ENCODE measurements at places on chromosomes 12 and 14.

- no peak for DNase-seq
Observed at GRCh38 chr12:39389399-39390150, 53.3 kb downstream of the KIF21A start.

DNA sequence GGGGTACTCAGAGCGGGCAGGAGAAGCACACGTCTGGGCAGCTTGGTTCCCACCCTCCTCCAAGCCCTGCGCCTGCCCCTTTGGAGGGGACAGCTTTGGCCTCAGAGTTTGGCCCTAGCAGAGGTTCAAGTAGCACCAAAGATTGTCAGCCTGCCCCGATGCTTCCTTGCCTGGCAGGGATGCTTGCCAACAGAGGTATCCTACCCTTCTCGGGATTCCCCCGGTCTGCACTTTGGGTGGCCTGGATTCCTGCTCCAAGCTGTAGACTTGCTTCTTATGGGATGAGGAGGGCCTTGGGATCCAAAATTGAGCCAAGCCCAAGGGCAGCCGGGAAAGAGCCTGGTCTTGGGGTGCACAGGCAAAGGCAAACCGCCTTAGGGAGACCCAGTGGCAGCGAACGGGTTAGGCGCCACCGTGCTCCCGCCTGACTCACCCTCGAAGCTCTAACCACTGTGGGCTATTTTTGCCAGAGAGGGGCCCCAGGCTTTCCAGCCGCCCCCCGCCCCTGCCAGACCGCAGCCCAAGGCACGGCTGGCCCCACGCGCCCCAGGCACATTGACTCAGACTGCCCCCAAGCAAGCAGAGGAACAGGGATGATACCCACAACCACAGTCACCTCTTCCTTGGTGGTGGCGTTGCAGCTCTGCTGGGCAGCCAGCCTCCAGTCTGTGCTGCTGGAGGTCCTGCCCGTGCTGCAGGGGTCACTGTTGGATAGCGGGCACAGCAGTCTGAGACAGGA, 847 bp upstream of the WNT10B start:
- no peak for DNase-seq

DNA sequence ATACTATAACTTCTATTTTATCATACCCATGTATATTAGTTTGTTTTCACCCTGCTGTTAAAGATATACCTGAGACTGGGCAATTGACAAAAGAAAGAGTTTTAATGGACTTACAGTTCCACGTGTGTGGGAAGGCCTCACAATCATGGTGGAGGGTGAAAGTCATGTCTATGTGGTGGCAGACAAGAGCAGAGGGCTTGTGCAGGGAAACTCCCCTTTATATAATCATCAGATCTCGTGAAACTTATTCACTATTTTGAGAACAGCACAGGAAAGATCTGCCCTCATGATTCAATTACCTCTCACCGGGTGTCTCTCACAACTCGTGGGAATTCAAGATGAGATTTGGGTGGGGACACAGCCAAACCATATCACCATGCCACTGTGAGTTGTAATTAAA, 135.8 kb downstream of the SYNE2 start:
- no peak for DNase-seq

GRCh38 chr12:83739607-83740006, 1052.9 kb downstream of the TMTC2 start:
- DNase-seq: no peak

GRCh38 chr14:68230202-68230949, 410.8 kb downstream of the RAD51B start:
- DNase-seq: no peak

GRCh38 chr14:88929656-88930436, 105.4 kb downstream of the TTC8 start:
- no peak for DNase-seq

DNA sequence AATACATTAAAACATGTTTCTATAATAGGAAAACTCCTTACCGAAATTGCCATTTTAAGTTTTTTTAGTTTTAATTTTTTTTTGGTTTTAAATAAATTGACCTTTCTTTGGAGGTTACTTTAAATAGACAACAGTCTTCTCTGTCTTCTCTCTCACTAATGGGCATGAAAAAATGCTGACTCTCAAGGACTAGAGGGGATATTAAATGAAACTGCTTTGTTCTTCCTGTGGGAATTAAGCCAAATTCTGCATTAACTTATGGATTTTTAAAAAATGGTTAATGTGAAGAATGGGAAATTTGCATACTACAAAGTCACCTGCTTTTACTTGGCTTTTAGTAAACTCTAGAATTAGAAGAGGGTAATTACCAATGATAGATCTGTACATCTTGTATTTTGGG, 378.9 kb downstream of the TMTC2 start:
- DNase-seq: no peak

GRCh38 chr12:101935890-101936746, 58.7 kb downstream of the DRAM1 start:
- peak; percentile 96 for DNase-seq

GRCh38 chr12:89389755-89390661, 37.7 kb upstream of the DUSP6 start:
- DNase-seq: no peak

DNA sequence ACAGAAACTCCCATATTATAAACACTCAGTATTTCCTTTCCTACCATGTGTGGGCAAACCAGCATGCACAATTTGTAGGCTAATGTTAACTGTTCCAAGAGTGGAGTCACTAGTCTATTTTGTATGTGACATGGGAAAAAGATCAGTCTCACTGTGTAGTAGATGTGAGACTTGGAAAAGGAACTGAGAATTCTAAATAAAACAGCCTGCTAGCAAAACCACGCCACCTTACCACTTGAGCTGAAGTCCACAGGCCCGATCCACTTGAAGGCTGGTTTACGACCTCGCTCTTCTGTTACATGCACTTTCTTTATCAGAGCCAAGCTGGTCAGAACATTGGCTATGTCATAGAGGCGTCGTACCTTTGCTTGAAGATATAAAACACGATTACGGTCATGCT, 22.5 kb downstream of the E2F7 start:
- DNase-seq: no peak

GRCh38 chr14:73492043-73492552, 1.4 kb downstream of the RIOX1 start:
- DNase-seq: no peak

DNA sequence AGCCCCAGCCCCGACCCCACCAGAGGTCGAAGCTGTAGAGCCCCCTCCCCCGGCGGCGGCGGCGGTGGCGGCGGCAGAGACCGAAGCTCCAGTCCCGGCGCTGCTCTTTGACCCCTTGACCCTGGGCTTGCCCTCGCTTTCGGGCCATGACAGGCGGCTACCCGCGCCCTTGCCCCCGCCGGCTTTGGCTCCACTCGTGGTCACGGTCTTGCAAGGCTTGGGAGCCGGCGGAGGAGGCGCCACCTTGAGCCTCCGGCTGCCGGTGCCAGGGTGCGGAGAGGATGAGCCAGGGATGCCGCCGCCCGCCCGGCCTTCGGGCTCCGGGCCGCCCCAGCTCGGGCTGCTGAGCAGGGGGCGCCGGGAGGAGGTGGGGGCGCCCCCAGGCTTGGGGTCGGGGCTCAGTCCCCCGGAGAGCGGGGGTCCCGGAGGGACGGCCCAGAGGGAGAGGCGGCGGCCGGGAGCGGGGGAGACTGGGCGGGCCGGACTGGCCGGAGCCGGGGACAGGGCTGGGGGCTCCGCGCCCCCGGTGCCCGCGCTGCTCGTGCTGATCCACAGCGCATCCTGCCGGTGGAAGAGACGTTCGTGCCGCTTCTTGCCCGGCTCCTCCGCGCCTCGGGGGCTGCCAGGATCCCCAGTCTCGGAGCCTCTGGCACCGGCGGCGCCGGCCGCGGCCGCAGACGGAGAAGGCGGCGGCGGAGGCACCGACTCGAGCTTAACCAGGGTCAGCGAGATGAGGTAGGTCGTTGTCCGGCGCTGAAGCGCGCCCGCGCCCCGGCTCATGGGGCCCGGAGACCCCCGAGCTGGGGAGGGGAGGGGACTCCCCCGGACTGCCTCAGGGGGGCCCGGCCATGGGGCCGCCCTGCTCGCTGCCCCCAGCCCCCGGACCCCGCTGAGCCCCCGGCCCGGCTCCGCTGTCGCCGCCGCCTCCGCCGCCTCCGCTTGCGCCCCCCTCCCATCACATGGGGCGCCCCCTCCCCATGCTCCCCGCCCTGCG, 778 bp downstream of the AGAP2 start:
- DNase-seq: no peak

- no peak for DNase-seq
Observed at GRCh38 chr14:53149668-53150316, 3.3 kb downstream of the DDHD1 start.

DNA sequence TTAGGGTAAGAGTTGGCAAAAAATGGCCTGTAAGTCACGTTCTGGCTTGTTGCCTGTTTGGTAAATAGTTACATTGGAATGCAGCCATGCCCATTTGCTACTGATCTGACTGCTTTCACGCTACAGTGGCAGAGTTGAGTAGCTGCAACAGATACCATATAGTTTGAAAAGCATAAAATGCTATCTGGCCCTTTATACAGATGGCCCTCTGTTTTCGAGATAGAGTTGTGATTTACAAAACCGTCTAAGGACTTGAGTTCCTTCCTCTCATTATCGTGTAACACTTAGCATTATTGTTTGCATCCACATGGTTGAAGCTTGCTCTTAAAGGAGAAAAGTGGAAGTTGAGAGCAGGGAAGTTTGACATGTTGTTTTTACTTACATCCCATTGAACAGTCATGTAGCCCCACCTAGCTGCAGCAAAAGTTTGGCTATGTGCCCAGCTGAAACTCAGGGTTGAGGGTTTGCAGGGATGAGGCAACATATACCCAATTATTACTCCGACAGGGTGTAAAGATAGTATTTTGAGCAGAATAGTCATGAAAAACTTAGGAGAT, 11.3 kb upstream of the SCFD1 start:
- DNase-seq: no peak

DNA sequence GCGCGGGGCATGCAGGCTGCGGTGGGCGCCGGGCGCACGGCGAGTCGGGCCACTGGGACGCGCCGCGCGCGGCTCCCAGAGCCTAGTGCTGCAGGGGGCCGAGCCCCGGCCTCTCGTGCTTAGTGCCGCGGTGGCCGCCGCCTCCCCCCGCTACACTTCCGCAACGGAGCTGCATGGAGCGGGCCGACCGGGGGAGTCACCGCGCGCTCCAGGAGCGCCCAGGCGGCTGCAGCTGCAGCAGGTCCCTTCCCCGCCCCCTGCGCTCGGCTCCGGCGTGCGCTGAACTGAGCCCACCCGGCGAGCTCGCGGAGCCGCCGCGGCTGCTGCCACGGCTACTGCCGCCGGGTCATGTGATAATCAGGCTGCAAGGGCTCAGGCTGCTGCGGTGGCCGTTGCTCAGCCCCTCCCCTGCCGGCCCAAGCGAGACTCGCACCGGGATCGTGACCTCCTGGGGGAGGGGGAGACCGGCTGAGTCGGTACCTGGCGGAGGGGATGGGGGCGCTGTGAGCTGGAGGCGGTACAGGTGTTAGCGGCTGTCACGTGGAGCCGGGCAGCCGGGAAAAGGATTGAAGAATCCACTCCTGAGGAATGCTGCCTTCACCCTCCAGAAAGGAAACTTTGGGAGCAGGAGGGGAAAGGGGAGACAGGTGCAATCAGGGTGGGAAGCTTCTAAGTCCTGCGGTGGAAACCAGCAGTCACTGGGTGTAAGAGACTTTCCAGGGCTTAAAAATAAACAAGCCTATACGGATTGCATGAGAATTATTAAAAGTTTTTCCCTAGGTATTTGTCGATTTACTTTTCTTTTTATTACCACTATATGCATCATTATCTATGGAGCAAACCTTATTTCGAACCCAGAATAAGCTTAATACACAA, at the start of gene PPM1H:
PPM1H (minus strand) TSS at position 352 of the 876 bp plus-strand sequence. CDS start 414 bp downstream, outside the sequence.
- DNase-seq: no peak

DNA sequence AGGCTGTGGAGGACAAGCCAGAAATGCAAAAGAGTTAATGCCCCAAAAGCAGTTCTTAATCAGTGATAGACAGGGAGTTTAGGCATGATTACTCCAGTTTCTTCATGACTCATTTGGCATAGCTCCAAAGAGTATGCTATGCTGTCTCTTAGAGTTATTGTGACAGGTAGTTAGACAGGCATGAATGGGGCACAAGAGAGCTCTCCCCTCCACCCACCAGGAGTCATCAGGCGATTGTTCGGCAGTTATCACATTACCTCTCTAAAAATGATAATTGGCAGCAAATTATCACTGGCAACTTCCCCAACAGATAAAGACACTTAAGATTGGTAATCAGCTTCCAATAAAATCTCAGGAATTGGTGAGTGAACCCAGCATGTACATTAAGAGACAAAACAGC, 320.1 kb downstream of the DAD1 start:
- no peak for DNase-seq

GRCh38 chr14:24337144-24337823, 2.4 kb upstream of the ADCY4 start:
- DNase-seq: no peak

DNA sequence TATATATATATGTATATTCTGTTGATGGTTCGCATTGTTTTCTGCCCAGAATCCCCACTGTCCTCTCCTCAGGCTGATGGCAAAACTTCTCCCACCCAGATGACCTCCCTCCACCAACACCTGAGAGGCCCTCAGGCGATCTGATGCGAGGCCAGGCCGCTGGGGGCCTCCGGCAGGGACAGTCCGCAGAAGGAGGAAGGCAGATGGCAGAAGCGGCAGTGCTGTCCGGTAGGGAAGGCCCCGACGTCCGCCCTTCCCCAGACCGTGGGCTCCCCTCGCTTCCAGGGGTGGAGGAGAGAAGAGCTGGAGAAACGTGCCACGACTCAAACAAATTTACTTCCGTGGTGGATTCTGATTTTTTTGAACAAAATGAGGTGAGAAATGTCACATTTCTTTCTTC, 178.3 kb upstream of the RGS6 start:
- DNase-seq: no peak

DNA sequence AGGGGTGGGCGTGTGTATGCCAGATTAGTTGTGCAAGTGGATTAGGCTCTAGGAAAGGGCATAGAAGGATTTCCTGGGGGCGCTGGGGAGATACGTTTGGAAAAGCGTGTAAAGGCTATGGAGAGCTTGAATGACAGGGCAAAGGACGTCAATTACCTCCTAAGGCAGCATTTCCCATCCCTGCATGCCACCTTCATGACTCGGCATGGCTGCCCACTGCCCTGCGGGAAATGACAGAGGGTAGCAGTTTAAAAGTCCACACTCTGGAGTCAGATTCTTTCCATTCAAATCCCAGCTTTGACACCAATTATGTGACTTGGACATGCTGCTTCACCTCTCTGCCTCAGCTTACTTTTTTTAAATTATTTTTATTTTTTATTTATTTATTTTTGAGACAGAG, 14.8 kb upstream of the TMEM229B start:
- no peak for DNase-seq

- no peak for DNase-seq
Observed at GRCh38 chr12:110937104-110937641, 16.8 kb upstream of the MYL2 start.

DNA sequence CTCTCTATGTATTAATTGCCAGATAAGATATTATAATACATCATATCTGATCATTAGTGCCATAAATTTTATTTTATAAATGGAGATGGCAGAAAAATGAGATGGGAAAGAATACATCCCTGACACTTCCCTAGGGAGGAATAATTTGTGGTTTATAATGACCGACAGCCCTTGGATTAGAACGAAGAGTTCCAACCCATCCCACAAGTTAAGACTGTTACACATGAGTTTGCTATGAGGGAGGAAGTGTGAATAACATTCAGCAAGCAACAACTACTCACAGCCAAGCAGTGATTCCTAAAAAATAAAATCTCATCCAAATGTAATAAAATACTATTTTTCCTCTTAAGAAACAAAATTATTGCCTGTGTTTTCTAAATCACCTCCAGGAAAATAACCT, 299.0 kb downstream of the CCDC91 start:
- DNase-seq: no peak

All from AG09309 (cell line).